ENCODE measurements at places on chromosomes 2 and 18. TPM values are rescaled to one million over a fixed set of nuclear protein-coding genes. Genes with fewer than 3 reads are reported as not detected.

The SLC8A1 gene
- total RNA-seq = 80.3 TPM

The ZSCAN30 gene
- total RNA-seq = 21.7 TPM

The IMPACT gene
- 30.1 TPM for total RNA-seq

The TMEM17 gene
- total RNA-seq = 2.8 TPM

The GPR17 gene
- total RNA-seq = not detected

The POTEF gene
- total RNA-seq = not detected

The SLC39A6 gene
- total RNA-seq = 70.1 TPM

The NMUR1 gene
- 0.17 TPM for total RNA-seq

The CREG2 gene
- 0.83 TPM for total RNA-seq

The TTC31 gene
- total RNA-seq = 11.6 TPM

The RTP5 gene
- not detected for total RNA-seq

The UGT1A10 gene
- not detected for total RNA-seq

The PROKR1 gene
- total RNA-seq = not detected

The KCNE4 gene
- 21.2 TPM for total RNA-seq

The PDE1A gene
- 26.5 TPM for total RNA-seq

The ETAA1 gene
- 11.6 TPM for total RNA-seq

The DSG2 gene
- 0.73 TPM for total RNA-seq

The DSC2 gene
- total RNA-seq = not detected

The RND3 gene
- total RNA-seq = 413 TPM

The IGFBP5 gene
- total RNA-seq = 474 TPM

The FAM237A gene
- not detected for total RNA-seq

Data from smooth muscle cell of trachea (primary cell).